Camera-type eye (tissue), 1 donor: ENCODE measurements at places on chromosomes 16 and 17. TPM values are rescaled to one million over a fixed set of nuclear protein-coding genes. Genes with fewer than 3 reads are reported as not detected.

Gene TBKBP1
- 21.1 TPM for total RNA-seq

Gene DHRS7C
- total RNA-seq, result 1.7 TPM

Gene LGALS9C
- not detected for total RNA-seq

Gene CCL18
- total RNA-seq, result not detected

Gene OR1F1
- total RNA-seq, result not detected

Gene GDPD1
- 15.1 TPM for total RNA-seq

Gene ASGR2
- total RNA-seq, result 0.33 TPM
